Astrocyte of the cerebellum (primary cell): ENCODE measurements at places on chromosomes 6 and 20.

DNA sequence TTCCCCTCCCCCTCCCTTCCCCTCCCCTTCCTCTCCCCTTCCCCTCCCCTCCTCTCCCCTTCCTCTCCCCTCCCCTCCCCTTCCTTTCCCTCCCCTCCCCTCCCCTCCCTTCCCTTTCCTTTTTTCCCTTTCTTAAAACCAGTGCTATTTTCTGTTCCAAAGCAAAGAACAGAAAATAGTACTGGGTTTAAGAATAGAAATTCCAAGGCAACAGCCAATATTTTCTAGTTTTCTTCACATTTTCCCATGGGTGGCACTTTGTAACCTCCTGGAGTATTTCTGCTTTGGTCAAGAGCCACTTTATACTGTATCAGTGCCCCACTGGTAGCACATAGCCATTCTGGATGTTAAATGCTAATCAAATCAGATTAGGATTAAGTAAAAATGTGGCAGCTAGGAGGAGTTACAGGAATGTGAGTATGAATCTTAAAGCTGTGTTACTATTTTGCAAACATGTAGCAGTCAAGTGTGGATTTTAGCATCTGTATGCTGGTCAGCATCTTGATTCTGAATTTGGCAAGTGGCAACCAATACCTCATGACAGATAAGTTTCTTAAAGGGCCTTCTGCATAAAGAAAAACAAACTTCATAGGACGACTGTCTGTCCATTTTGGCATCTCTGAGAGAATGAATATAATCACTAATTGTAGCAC is 126.4 kb downstream of the CEP57L1 start:
- no peak for DNase-seq

DNA sequence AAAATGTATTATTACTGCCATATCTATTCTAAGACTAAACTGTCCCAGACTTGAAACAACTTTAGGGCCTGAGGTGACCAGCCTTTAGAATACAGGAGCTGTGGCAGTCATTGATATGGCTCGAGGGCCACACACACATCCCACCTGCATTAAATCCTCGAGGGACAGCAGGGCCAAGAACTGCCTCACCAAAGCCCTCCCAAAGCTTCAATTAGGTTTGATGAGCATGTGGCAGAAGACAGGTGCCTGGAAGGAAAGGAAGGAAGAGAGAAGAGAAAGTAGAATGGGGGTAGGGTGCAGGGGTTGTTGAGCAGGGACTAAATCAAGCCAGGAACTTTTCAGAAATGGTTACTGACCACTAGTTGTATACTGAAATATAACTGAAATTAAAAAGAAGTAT is 115.0 kb downstream of the PDSS2 start:
- no peak for DNase-seq

DNA sequence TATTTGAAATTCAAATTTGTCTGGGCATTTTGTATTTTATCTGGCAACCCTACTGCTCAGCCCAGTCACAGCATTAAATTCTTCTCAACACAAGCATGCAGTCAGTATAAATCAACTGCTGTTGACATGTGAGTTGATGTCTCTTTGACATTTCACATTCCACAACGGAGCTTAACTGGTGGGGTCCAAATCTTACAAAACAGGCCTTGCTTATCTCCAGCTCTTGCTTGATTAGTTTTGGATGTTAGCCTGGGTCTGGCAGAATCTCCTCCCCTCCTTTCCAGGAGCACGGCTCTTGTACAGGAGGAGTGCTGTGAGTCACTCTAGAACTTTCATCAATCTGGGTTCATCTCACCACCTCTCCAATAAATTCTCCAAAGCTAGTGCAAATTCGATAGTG is 80.8 kb upstream of the PHACTR1 start:
- DNase-seq, result no peak

- no peak for DNase-seq
Measured at GRCh38 chr6:24734166-24734565, 15.2 kb upstream of the C6orf62 start.

DNA sequence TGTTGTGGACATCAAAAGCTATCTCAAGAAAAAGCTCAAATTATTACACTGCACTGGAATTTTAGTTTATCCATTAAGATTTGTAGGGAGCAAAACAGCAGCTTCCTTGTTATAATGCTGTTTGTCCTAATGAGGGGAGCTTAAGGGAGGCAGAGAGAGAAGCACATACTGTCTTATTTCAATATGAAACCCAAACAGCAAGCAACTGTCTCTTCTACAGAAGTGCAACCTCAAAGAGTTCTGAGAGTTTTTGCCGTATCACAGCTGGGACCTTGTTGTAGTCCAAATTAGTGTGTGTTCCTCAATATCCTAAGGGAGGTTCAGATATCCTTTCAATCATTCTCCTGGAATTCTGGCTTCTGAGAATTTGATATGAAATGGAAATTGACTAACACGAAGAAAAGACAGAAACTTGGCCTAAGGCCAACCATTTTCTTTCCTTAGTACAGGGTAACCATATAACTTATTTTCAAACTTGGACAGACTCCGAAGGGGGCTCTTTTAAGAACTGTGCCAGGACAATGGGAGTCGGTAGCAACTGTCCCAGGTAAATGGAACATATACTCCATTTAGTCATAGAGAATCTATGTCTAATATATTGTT is 149.3 kb upstream of the CCN2 start:
- DNase-seq, result no peak

DNA sequence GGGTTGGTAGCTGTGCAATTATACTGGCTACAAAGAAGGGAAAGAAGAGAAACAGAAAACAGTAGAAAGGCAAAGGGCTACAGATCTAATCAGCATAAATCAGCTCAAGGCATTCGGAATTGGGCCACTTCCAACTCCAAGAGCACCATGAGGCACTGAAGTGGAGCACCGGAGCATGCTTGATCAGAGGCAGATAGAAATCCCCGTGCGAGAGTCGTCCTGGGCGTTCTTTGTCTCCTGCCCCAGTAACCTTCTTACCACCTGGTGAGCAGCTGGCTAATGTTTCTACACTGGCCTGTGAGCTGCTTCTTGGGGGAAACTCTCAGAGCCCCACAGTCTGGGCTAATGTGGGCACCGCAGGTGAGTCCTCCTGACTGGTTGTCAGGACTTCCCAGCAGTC is 16.7 kb downstream of the NEDD9 start:
- peak; percentile 78 for DNase-seq

DNA sequence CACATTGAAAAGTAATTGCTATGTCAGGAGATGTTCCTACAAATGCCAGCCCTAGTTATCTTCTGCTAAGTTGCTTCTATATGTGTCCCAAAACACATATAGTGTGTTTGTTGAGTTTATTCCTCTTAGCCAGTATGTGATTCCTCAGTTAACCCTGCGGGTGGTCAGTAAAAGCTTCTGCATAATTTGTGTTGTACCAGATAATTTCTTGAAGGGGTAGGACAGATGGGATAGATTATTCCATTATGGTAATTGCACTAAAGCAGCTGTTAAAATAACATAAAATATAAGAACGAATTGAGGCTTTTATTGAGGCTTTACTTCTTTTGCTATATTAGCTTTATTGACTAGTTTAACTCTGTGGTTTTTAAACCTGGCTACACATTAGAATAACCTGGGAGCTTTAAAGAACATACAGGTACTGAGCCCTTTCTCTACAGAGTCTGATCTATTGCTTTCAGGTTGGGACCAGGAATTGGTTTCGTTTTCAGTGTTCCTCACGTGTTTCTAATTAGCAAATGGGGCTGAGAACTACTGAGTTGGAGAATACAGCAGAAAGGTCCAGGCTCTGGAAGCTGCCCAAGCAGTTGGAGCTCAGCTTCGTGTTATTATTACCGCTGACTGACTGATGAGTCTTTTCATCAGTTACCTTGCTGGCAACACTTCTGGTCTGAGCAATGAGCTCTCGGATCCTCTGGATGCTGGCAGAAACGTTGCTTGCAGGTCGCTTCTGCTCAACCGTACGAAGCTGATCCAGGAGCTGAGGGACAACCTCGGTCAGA is 56.9 kb downstream of the FAM229B start:
- no peak for DNase-seq

- no peak for DNase-seq
Measured at GRCh38 chr20:63082939-63083735, 76.4 kb upstream of the BHLHE23 start.

DNA sequence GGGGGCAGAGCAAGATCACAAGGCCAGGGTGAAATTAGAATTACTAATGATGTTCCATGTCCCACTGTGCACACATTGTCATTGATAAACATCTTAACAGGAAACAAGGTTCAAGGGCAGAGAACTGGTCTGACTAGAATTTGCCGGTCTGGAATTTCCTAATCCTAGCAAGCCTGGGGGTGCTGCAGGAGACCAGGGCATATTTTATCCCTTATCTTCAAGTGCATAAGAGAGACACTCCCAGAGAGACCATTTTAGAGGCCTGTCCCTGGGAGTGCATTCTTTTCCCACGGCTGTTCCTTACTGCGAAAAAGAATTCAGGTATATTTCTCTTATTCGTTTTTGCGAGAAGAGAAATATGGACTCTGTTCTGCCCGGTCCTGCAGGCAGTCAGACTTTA is 41.5 kb downstream of the CD83 start:
- DNase-seq, result no peak

DNA sequence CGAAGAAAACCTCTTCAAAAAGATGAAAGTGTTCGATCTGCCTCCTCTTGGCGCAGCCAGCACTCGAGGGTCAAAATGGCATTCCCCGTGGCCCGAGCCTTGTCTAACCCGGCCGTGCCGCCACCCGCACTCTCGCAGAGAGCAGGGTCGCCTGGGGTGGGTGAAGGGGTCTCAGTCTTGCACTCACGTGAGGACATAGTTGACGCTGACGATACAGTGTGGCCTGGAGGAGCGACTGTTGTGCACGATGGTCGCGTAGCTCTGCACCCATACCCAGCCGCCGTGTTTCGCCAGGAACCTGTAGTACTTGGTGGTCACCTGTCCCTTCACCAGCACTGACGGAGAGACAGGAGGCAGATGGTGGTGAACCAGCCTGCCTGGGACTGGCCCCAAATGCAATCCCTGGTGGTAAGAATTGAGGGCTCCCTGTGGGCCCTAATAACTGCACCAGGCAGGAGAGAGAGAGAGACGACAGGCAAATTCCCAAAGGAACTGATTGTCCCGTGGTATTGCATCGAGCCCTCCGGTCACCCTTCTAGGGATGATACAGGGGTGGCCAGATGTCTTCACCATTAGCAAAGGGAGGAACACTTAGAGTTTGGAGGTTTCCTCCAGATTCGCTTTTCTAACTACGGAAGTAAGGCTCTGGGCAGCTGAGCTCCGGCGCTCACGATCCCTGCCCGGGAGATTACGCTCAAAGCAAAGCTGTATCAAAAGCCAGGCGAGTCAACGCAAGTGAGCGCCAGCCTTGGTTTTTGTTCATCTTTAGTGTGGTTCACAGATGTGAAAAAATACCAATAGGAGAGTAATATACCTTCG is 17.4 kb downstream of the SIM1 start:
- no peak for DNase-seq

DNA sequence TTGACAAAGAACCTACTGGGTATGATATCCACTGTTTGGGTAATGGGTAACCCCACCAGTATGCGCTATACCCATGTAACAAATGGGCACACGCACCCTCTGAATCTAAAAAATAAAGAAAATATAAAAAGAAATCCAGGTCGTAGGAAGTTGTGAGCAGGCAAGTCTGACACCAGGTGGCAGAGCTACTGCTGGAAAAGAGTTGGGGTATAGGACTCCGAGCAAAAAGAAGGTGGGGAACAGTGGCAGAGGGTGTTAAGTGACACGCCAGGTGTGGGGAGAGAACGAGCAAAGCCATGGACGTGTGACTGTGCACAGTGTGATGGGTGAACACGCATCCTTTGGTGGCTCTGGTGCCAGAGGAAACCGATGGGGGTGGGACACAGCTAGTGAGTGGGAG is 46.7 kb downstream of the NOX3 start:
- no peak for DNase-seq

- no peak for DNase-seq
Measured at GRCh38 chr6:139474145-139475108, 100.0 kb upstream of the CITED2 start.

DNA sequence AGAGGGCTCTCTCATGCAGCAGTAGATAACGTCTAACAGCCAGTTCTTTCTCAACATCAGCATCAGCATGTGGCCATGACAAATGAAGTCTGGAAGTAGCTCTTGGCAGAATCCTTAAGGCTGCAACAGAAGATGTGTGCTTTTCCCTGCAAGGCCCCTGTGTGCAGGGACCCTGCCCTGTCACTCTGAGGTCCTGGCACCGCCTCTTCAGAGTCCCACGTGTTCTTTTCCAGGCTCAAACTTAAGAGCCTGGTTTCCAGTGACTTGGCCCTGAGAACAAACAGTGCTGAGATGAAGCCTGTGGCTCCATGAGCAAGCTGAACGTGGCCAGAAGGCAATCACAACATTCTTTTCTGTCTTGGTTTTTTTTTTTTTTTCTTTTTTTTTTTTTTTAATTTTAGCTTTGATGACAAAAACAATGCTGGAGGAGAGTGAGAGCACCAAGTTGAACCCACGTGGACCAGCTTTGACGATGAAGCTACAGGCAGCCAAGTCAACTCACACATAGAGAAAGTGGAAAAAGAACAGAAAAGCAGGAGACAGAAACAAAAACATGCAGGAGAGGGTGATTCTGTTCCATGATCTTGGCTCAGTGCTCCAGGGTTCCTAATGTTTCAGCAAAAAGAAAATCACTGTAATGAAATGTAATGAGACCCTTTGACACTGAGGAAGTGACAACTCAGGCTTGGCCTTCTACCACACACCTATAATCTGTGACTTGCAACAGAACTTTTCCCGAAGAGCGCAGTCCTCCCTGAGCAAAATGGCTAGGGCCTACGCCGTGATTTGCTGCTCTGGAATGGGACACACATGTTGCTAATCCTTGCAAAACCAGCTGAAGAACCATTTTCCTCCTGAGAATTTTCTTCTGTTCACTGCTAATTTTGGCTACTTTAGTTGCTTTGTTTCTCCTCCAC is 86.1 kb downstream of the FOXC1 start:
- DNase-seq, result no peak

- DNase-seq, result no peak
Measured at GRCh38 chr20:40930561-40930960, 98.1 kb upstream of the TOP1 start.

GRCh38 chr6:97231911-97232310 is 51.1 kb downstream of the MMS22L start:
- no peak for DNase-seq

GRCh38 chr6:167125410-167125809 is 2.5 kb downstream of the CCR6 start:
- DNase-seq, result no peak

DNA sequence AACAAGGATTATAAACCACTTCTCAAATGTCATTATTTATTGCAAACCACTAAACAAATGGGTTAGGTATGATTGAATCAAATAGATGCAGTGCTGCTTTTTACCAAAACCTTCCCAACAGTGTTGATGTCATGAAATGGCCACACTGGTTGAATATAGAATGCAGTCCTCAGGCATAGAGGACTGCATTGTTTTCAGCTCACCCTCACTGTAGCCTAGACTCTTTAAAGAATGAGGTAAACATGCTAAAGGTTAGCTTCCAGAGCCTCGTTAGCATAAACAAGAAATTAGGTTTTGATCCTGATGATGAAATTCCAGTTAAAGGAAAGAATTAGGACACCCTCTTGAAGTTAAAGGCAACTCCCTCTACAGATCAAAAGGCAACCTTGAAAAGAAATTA is 224.3 kb downstream of the ALDH8A1 start:
- no peak for DNase-seq

DNA sequence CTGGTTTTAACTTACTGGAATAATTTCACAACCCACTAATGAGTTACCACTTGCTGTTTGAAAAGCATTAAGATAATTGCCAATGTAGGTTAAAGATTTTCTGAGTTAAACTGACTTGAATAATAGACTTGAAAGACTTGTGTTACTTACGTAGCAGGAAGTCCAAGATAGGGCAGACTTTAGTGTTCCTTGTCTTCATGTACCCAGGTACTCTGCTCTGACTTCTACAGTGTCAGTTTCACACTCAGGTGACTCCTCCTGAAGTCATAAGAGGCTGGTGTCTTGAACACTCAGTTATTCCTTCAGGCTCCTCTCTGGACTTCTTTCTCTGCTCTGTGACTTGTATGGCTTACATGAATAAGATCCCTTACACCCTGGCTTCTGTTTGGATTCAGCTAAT is 76.3 kb upstream of the SGK1 start:
- DNase-seq, result no peak
